Stimulated activated CD4-positive, alpha-beta T cell treated with anti-CD3 and anti-CD28 coated beads, Interleukin-1b, Interleukin-23, amount 100 ng/mL, for 24 hours (primary cell): ENCODE measurements at places on chromosomes 5 and 9.

GRCh38 chr5:112863549-112863948, 2.5 kb downstream of the SRP19 start:
- DNase-seq, result no peak

DNA sequence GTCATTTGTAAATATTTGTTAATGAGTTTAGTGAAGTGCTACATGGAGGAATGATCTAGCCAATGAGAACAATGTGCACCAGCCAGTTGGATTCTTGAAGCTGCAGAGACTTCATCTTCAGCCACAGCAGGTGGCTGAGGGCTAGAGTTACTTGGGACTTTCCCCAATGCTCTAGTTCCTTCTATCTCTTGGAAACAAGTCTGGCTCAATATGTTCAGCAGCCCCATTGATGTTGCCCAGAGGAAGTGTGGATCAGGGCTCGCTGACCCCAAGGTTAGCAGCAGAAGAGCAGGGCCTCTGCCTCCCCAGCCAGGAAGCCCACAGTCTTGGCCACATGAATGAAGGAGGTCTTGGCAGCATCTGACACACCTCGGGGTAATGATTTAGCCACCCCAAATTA, 117.5 kb downstream of the SLC1A3 start:
- no peak for DNase-seq

GRCh38 chr9:120919843-120920805, 6.5 kb downstream of the TRAF1 start:
- no peak for DNase-seq

DNA sequence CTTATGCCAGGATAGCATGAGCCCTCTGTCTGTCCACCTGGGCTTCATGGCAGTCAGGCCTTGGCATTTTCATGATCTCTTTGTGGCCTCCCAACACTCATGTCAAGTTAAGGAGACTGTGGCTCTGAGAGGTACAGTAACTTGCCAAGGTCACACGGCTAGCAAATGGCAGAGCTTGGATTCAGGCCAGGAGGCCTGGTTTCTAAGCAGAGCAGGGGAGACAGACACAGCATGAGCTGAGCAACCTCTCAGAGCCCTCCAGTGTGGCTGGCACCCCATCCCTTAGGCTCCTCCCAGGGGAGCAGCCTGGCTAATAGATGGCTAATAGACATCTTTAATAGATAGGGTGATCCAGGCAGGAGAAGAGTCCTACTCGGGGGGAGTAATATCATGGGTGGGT, 4.1 kb downstream of the SYNPO start:
- no peak for DNase-seq

- DNase-seq, result no peak
Observed at GRCh38 chr5:110751902-110752762, 13.3 kb downstream of the SLC25A46 start.

GRCh38 chr5:171506951-171507350, 87.5 kb downstream of the FGF18 start:
- no peak for DNase-seq

DNA sequence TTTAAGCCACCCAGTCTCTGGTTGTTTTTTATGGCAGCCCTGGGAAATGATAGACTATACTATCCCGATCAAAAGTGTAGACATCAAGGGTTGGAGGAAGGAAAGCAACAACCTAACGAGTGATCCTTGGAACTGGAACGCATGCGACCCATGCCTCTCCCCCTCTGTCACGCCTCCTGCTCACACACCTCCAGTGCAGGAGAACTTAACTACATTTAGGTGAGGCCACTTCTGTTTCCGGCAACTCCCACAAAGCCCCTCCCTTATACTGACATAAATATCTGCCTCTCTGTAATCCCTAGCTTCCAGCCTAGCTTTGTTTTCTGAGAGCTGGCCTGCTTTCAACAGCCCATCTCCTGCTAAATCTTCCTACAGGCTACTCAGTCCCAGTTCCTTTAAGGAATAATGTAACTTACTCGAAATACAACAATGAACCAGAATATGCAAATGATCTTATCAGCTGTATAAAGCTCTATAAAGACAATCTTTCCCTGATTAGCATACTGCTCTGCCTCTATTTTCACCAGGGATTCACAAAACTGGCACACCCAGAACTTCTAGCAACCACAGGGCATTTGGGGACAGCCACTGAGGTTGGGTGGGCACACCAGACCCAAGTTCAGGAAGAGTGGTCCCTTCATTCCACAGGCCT, 73.9 kb downstream of the GABBR2 start:
- DNase-seq, result no peak

- no peak for DNase-seq
Observed at GRCh38 chr5:170642066-170642735, 138.4 kb downstream of the KCNIP1 start.

GRCh38 chr5:53361708-53362107, 118.7 kb upstream of the FST start:
- no peak for DNase-seq

DNA sequence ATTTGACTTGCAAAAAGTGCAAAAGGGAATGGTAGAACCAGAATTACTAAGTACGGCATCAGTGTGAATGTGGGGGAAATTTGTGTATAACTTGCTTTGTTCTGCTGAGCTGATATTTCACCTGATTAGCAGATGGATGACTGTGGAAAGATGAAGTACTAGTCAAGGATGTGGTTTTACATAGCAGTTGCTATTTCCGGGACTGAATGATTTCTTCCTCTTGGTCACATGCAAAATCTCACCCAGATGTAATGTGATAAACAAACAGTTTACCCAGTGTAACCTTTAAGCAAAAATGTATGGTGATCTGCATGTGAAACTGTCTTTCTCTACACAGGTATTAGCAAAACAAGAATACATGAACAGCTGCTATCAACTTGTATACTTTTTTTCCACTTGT, 46.1 kb downstream of the DCP2 start:
- DNase-seq, result no peak

GRCh38 chr9:89274838-89275237, 36.2 kb upstream of the CKS2 start:
- DNase-seq, result no peak

DNA sequence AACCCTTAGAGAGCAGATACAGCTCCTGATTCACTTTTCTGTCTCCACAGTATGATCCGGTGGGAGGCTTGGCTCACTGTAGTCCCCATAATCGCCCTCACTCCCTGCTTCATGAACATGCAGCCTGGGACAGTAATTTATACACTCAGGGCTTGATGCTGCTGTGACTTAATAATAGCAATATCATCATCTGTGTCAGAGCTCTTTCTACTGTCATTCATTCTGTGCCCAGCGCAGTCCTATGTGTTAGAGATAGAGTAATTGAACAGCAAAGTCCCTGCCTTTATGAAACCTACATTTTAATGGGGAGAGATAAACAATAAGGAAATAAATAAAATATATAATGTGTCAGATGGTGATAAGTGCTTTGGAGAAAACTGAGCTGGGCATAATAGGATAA, 2.8 kb upstream of the HEMGN start:
- no peak for DNase-seq

DNA sequence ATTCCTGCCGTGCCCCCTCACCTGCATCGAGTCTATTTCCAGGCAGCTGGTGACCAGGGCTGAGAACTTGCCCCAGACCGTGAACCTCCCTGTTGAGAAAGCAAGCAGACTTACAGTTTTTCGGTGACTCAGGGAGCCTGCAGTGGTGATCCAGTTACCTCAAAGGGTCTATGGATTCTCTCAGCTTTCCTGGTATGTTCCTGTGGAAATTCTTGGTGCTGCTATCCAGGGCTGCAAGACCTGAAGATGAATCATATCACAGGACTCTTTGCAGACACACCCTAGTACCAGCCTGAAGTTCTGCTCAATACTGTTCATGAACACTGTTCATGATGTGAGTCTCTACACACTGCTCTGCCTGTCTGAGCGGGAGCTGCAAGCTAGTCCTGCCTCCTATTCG, 154.7 kb downstream of the WDR70 start:
- no peak for DNase-seq

- no peak for DNase-seq
Observed at GRCh38 chr9:33475357-33475756, 1.6 kb upstream of the NOL6 start.

- DNase-seq, result no peak
Observed at GRCh38 chr5:76582230-76583162, 40.7 kb downstream of the F2RL2 start.

GRCh38 chr9:129703667-129704355, 38.4 kb downstream of the PRRX2 start:
- DNase-seq, result no peak

GRCh38 chr5:169921384-169921783, 58.9 kb downstream of the INSYN2B start:
- DNase-seq, result no peak

DNA sequence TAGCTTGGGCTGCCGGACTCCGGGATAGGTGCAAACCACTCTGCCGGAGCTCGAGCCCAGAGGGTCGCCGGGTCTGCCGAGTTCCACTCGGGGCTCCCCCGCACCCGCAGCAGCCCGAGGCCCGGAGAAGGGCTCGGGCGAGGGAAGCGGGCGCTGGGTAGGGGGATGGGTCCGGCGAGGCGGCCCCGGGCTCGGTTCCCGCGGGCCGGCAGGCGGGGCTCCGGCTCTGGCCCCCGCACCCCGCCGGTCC, 507 bp downstream of the RICTOR start:
- no peak for DNase-seq
